ENCODE measurements at places on chromosomes 7 and 10.

GRCh38 chr7:122674502-122674901 lies 24.4 kb downstream of the RNF133 start:
- no peak for DNase-seq

- DNase-seq: no peak
Measured at GRCh38 chr7:53672681-53673080, 637.2 kb downstream of the POM121L12 start.

GRCh38 chr10:48289501-48290238 lies 15.2 kb upstream of the FRMPD2 start:
- DNase-seq: no peak

GRCh38 chr7:49780953-49781352 lies 7.5 kb downstream of the VWC2 start:
- DNase-seq: no peak

- no peak for DNase-seq
Measured at GRCh38 chr10:60144099-60144498, 237.7 kb upstream of the CCDC6 start.

- no peak for DNase-seq
Measured at GRCh38 chr10:59674215-59674836, 35.3 kb downstream of the SLC16A9 start.
